Smooth muscle cell of the brain vasculature (primary cell): ENCODE measurements at places on chromosomes 16 and 17.
A peak's percentile ranks its signal among the peaks of the same experiment; 100 is the strongest.

- no peak for DNase-seq
Measured at GRCh38 chr17:81436294-81436849, 41.1 kb downstream of the BAHCC1 start.

- no peak for DNase-seq
Measured at GRCh38 chr16:57533431-57534336, 2.7 kb downstream of the CCDC102A start.

- DNase-seq = no peak
Measured at GRCh38 chr17:7841396-7841914, 7.4 kb downstream of the KDM6B start.

DNA sequence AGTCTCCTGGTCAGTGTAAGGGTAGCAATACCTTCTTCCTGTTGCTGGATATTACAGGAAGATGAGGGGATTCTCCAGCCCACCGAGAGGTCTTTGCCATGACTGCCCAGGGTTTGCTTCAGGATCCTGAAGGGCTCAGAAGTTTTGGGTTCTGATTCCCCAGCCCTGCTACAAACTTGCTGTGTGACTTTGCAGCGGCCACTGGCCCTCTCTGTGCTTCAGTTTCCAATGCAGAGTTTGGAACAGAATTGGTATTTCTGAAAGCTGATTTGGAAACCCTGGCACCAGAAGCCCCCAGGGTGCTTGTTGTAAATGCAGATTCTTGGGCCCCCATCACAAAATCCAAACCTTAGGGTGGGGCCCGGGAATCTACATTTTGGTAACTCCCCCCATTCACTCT is 14.7 kb downstream of the KCNG4 start:
- DNase-seq = no peak

GRCh38 chr17:57607553-57608120 is 137.5 kb downstream of the CCDC182 start:
- DNase-seq = no peak

DNA sequence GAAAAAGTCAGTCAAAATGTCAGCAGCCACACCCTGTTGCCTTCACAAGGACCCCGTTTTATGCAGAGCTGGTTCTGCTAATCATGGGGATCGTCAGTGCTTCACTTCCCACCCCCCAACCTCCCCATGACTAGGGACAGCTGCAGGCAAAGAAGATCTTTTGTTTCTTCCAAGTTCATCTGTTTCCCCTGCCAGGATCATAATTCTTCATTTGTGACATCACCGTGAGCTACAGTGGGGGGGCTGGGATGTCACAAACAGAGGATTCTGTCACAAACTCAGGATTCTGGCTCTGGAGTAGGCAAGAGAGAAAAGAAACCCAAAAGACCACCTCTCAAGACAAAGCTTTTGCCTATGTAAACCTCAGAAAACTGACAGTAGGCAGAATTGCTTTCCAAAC is 24.7 kb downstream of the DNAJC7 start:
- no peak for DNase-seq

GRCh38 chr16:65315081-65315780 is 193.4 kb upstream of the CDH11 start:
- DNase-seq = no peak

DNA sequence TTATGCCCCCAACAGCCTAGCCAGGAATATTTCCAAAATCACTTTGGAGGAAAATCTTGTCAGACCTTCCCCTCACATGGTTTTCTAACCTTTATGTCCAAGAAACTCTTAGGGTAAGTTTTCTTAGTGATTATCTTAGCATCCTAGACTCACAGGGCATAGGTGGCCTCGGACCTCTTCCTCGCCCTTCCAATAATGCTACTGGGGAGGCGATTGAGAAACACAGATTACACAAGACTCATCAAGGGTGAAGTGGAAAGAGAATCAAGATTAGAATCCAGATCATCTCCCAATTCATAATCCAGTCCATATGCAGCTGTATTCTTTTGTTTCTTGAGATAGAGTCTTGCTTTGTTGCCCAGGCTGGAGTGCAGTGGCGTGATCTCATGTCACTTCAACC is 358.4 kb upstream of the CDH5 start:
- no peak for DNase-seq

- DNase-seq = no peak
Measured at GRCh38 chr17:32485261-32486110, 1.3 kb upstream of the CDK5R1 start.

GRCh38 chr16:84605339-84605848 is 12.5 kb downstream of the COTL1 start:
- no peak for DNase-seq

DNA sequence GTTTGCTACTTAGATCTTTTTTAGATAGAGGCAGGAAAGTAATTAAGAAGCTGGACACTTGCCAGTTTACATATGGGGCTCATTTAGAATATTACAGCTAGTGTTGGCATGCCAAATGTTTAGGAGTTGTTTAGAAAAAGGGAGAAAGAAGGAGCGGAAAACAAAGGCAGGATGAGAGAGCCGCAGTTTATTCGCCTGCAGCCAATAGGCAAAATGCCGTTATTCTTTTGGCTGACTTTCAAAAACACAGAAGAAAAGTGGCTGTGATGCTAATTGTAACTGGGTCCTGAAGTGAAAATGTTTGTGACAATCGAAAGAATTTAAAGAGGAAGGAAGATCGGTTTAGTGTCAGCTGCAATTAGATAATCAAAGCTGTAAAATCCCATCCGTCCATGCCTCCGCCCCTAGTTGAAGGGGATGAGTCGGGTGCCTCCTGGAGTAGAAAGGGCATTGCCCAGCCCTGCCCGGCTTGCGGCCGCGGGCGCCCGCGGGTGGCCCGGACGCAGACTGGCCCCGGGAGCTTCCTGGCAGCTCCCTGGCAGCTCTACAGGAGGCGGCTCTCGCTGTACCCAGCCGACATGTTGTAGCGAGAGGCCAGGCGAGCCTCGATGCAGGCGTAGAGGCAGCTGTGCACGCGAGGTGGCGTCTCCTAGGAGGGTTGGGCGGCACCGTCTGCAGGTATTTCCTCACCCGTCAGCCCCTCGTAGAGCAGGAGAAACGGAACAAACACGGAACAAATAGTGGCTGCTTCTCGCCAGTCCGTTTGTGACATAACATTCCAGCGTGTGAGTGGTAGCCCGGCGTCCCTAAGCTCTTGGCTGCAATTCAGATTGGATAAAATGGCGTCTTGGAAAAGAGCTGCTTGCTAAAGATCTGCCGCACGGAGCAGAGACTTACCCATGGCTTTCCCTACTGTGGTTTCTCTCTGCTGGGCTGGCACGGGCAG is 82.2 kb downstream of the TNRC6C start:
- no peak for DNase-seq

- DNase-seq = no peak
Measured at GRCh38 chr16:24037335-24037734, 201.6 kb downstream of the PRKCB start.

- no peak for DNase-seq
Measured at GRCh38 chr17:11638700-11639265, 40.5 kb downstream of the DNAH9 start.

- no peak for DNase-seq
Measured at GRCh38 chr17:58535431-58535830, 21.0 kb upstream of the MTMR4 start.

- DNase-seq = no peak
Measured at GRCh38 chr17:79485419-79485985, 125.3 kb downstream of the RBFOX3 start.

DNA sequence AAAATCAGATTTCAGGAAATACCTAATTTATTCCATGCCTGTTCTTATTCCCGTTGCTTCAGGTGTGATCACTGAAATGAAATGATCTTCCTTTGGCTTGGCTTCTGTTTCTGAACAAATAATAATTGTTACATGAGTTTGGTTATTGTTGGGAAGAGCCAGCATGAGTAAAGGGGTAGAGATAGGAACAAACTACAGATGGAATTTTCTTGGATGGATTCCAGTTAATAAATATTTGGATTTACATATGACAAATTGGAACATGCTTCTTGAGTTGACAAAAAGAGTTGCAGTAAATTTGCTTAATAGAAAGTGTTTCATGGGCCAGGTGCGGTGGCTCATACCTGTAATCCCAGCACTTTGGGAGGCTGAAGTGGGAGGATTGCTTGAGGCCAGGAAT is 28.2 kb downstream of the TAC4 start:
- no peak for DNase-seq

DNA sequence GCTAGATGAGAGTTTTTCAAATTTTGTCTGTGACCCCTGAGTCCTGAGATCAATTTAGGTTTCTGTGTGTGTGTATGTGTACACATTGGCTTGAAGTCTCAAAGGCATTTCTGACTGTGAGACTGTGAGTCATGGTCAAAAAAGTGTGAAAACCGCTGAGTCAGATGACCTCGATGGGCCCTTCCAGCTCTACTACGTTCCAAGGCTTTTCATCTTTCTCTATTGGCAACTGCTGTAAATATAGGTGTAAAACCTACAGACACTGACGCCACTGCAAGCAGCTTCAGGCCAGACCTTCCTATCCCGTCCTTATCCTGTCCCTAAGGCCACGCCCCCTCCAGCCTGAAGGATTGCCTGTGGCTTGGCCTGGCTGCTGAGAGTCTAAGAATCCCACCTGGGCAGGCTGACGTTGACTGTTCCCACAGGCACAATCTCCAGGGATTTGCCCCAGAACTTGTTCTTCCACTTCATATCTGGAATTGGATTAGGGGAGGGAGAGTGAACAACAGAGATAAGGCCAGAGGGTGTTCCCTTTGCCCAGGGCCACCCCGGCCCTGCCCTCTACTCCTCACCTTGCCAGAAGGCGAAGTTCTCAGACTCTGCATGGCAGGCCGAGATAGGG is 11.3 kb downstream of the OSBPL7 start:
- peak; percentile 58 for DNase-seq

DNA sequence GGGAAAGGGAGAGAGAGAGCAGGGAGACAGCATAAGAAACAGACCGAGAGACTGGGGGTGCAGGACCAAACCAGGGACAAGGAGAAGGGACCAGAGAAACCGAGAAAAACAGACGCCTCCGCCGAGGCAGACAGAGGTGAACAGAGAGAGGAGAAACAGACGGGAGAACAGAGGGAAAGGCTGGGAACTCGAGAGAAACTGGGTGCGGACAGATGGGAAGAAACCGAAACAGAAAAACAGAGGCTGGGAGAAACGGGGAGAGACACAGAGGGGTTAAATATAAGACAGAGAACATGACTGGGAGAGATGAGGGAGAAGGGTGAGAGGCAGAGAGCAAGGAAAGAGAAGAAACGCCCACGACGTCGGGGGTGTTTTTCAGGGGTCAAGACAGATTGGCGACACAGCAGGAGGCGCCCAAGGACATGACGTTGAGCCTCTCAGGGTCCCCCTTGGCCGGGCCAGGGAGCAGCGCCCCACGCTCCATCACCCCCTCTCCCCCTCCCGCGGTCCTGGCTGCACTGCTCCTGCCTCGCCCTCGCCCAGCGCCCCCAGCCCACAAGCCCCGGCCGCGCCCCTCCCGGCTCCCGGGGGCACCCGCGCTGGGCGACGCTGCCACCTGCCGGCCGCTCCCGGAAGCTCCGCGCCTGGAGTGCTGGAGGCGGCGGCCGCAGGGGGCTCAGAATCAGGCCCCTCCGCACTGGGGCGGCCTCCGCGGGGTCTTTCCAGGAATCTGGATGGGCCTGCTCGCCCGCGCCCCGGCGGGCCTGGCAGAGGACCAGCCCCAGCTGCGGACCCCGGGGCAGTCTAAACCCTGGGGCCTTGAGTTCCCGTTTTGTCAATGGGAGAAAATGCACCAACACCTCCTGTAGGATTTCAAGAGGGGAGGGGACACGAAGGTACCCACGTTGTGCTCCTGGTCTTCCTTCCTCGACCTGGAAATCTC is 1.3 kb upstream of the TMEM92 start:
- no peak for DNase-seq

- no peak for DNase-seq
Measured at GRCh38 chr16:37511-37910, 15.9 kb downstream of the POLR3K start.

GRCh38 chr17:16247586-16247984 is 30.6 kb downstream of the PIGL start:
- DNase-seq = no peak

DNA sequence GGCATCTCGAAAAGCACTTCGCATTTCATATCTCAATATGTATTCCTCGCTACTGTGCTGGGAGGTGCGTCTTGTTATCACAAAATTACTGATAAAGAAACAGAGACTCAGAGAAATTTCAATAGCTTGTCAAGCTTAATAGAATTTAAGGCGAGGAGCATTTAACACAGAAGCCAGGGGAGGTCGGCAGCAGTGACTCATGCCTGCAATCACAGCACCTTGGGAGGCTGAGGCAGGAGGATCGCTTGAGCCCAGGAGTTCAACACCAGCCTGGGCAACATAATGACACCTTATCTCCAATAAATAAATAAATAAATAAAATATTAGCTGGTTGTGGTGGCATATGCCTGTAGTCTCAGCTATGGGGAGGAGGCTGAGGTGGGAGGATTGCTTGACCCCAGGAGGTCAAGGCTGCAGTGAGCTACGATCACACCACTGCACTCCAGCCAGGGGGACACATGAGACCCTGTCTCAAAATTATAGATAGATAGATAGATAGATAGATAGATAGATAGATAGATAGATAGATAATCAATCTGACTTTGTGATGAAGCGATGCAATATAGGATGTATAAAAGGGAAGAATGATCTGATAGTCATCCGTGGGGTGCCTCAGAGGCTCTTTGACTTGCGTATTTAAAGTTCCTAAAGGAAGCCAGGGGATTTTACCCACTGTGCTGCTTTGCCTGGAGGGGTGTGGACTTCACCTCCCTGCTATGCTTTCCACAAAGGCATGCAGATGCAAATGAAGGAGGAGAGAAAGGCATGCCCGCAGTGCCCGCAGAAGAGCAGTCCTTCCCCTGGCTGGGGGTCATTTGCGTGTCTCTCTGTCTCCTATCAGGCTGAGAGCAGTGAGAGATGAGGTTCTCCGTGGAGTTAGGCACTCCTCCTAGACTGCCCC is 15.9 kb upstream of the USP10 start:
- DNase-seq = no peak

DNA sequence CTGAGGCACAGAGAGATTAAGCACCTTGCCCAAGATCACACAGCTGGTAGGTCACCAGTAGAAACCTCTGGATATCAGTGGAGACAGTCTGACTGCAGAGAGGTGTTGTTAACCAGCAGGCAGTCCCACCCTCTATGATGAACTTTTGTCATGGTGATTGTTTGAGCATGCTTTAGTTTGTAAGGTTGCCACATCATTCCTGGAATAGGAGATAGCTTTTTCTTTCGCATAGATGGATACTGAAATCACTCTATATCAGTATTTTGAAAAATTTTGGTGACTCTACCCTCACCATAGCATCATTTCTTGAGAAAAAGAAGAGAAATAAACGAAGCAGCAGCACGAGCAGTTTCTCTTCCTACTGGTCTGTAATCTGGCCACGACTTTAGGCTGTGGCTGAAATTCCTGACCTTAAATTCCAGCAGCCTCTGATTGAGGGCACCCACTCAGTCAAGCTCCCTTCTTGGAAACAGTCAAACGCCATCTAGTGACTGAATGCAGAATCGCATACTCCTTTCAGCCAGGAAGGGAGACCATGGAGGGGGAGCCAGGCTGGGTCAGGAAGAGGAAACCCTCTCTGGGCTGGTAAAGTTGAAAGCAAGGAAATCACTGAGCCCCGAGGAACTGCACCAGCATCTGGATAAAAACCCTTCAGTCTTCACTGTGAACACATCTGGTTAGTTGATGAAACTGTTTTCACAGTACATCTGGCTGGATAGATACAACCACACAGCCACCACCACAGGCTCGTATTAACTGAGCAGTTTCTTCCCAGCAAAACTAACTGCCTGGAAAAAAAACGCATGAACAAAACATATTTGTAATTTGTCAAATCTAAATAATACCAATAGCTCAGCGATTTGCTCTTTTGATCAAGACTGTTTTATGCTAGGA is 108.5 kb upstream of the XYLT1 start:
- peak; percentile 32 for DNase-seq

GRCh38 chr17:42702446-42702845 is 20.1 kb downstream of the CNTNAP1 start:
- DNase-seq = no peak
